ENCODE measurements at places on chromosomes 4 and X.

DNA sequence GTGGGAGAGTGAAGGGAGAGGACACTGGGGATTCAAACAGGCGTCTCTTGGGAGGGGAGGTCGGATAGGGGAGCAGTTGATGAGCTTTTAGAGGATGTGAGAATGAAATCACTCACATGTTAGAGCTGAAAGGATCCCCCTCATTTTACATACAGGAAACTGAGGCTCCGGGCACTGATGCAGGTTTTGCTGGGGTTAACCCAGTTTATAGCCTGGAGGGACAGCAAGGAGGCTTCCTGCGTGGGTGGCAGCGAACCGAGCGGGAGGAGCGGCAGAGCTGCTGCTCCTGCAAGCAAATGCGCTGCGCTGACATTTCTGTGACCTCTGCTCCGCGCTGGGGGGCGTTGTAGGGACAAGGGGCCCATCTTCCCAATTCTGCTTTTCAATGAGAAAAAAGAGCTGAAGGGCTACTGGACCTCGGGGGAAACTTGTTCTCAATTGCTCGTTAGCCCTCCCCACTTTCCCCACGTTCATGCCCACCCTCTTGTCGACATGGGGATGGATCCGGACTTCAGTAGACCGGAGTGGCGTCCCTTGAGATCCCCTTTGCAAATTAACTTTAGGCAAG lies 1.2 kb upstream of the NEUROG2 start:
- DNase-seq, result no peak

DNA sequence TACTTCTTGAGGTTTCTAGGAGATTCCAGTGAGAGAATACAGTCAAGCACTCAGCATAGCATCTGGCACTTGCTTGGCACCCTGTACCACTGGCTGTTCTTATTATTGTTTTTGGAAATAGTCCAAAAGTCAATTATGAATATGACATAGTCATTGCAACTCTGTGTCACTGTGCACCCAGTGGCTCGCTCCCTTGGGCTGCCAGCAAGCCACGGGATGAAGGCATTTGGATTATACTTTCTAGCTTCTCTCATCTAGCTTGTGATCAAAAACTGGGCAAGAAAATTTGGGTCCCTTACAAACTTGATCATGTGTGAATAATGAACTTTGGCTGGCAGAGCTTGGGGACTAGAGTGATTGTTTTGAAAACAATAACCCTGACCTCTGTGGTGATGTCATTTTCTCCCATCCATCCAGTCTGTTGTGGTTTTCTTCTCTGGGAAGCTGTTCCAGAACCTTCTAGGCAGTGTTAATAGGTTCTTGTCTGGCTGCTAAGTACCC lies 32.7 kb upstream of the LIMCH1 start:
- DNase-seq, result no peak

- no peak for DNase-seq
Observed at GRCh38 chr4:772118-772517, 53.8 kb downstream of the CPLX1 start.

GRCh38 chrX:78506248-78506647 lies 152.9 kb downstream of the RTL3 start:
- DNase-seq, result no peak

GRCh38 chr4:52201715-52202114 lies 150.6 kb downstream of the SPATA18 start:
- DNase-seq, result no peak

DNA sequence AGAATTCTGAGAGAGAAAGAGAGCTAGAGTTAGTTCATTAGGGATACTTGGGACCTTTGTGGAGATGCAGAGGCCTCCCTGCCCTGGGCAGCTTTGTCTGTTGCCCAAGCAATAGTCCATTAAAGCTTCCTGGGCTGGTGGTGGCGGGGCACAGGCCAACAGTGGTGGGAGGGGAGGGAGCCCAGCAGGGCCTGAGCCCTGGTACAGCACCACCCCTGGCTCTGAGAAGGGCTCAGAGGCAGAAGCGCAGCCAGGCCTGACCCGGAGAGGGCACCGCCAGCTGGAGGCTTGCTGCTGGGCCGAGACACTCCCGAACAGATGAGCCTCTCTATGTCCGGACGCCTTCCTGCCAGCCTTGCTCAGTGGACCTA lies 65.3 kb downstream of the EFNB1 start:
- no peak for DNase-seq

GRCh38 chr4:159398236-159398638 lies 295.4 kb downstream of the RAPGEF2 start:
- DNase-seq, result no peak

All from CD4-positive, alpha-beta T cell treated with Interleukin-17A for 1 hour (primary cell).